ENCODE measurements at places on chromosomes 1 and 21.

- DNase-seq: peak; percentile 46
These were observed 4.7 kb downstream of the SORT1 start for GRCh38 chr1:109392788-109393616.

- DNase-seq: no peak
These were observed 270.2 kb downstream of the DISC1 start for GRCh38 chr1:231896806-231897205.

GRCh38 chr1:64540265-64540791 lies 70.4 kb downstream of the CACHD1 start:
- peak; percentile 59 for DNase-seq

GRCh38 chr1:52305417-52306226 lies 60.4 kb downstream of the CC2D1B start:
- no peak for DNase-seq

DNA sequence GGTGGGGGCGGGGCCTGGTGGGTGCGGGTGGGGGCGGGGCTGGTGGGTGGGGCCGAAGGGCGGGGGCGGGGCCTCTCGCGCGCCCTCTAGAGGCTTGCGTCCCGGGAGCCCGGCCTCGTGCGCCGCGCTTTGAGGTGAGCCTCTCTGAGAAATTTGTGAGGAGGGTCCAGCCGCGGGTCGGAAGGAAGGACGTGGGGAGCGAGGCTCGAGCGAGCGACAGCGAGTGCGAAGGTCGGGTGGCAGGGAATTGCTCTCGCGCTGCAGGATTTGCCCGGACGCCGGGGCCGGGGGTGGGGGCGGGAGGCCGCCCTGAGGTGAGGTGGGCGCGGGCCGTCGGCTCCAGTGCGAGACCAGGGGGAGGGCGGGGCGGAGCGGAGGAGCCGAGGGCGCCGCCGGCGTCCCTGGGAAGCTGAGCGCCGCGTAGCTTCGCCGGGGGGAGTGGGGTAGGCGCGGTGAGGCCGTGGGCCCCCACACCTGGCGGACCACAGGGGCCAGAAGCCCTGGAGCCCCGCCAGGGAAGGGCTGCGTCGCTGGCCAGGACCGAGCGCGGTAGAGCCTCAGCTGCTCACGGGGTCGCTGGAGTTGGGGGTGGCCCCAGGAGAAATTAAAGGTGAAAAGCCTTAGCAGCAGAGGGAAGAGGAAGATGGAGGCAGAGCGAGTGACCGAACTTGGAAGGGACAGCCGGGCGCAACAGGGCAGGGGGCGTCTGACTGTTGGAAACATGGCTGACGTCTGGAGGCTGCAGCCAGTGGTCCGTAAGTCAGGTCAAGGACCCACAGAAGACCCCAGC lies 754 bp upstream of the LSS start:
- DNase-seq: no peak

DNA sequence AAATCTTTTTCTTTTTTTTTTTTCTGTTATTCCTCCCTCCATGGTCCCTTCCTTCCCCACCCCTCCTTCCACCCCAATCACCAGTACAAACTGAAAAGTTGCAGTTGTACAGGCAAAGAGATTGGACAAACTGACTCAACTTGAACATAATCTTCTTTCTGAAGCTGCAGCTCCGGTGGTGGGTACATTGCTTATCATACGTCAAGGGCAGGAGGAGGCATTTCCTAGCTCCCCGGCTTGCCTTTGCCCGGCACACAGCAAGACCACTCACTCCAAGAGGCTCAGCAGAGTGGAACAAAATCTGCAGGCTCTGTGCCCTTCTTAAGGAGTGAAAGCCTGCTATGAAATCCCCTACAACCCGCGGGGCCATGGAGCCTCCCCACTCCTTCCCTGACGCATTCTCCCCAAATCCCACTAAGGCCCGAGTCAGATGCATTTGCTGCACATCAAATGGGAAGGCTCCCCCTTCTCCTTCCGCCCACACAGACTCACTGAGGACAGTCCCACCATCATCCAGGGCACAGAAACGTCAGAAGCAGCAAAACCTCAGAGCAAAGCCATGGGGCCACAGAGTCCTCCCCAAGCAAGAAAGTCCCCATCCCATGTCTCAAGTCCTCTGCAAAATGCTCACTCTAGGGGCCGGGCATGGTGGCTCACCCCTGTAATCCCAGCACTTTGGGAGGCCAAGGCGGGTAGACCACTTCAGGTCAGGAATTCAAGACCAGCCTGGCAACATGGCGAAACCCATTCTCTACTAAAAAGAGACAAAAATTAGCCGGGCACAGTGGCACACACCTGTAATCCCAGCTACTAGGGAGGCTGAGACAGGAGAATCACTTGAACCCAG lies 45.9 kb downstream of the SYF2 start:
- no peak for DNase-seq

DNA sequence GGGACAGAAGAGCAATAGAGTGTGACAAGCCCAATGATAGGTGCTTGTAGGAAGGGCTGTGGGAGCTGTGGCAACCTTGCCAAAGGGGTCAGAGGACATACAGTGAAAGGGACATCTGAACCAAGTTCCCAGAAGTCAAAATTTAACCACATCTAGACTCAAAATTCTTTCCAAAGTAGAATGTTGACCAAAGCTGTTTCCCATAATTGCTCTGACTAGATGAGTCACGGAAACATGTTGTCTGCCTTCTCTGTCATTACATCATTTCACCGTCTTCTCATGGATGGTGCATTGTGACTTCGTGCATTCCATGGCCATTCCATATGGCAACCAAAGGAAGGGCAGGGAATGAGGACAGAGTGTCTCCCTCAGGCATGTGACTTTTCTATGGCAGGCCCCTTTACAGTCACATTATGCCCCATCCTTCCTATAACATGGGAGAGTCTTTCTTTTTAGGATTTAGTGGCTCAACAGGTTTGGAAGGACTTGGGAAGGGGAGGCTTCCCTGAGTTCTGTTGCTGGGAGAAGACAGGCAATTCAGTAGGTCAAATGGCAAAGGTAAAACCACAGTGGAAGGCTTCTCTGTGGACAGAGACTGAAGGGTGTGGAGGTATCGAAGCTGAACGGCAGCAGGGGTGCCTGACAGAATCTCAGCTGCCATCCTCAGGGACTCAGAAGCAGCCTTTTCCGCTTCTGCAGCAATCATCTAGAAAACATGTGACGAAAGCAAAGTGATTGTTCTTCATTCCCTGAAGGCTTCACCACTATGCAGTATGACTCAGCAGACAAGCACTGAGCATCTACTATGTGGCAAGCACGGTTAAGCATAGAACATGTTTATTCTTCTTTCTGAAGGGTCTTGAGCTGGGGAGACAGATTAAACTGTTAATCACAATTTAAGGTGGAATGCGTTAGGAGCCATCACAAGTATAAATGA lies 24.7 kb downstream of the NPHS2 start:
- peak; percentile 55 for DNase-seq

DNA sequence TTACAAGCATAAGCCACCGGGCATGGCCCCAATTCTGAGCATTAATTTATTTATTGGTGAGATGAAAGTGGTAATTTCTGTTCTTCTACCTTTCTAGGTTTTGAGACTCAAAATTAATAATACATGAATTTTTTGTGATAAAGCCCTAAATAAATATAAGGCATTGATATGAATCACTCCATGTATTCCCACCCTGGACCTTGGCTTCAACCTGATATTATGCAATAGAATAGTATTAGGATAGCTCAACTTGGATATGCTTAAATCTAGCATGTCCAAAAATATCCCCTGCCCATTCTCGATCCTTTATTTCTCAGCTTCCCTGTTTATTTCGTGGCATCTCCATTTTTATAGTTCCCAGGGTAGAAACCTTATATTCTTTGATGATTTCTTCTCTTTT lies 2.5 kb downstream of the AGL start:
- DNase-seq: peak; percentile 6

DNA sequence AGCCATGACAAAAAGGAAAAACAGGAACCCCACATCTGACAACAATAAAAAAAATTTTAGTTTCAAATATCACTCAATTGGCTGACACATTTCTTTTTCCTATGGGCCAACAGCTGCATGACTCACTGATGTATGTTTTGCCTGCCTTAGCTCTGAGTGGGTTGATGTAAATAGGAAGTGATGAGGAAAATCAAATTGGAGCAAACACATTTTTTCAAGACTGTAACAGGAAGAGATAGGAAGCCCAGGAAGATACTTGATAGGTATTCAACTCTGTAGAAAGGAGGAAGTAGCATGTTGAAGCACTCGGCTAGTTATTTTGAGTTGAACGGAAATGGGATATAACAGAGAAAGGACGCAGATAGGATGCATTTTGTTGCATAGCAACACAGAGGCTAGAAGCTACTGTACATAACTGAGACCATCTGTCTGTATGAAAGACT lies 168.0 kb upstream of the NR5A2 start:
- DNase-seq: peak; percentile 87

GRCh38 chr1:50570066-50570468 lies 146.8 kb upstream of the DMRTA2 start:
- peak; percentile 14 for DNase-seq

DNA sequence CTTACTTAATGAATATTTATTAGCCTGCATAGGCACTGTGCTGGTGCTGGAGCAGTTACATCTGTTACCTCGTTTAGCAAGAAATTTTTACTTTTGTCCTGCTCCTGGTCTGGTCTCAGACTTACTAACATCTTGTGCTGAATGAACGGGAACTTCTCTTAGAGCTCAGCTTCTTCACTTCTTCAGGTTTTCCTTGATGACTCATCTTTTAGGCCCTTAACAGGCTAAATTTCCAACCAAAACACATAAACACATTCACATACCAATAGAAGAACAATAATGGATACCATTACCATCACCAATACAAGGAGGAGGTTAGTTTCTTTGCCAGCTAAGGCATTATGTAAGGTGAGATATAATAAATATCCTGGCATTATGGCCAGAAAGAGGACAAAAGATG lies 68.9 kb downstream of the IFI44 start:
- DNase-seq: peak; percentile 49

DNA sequence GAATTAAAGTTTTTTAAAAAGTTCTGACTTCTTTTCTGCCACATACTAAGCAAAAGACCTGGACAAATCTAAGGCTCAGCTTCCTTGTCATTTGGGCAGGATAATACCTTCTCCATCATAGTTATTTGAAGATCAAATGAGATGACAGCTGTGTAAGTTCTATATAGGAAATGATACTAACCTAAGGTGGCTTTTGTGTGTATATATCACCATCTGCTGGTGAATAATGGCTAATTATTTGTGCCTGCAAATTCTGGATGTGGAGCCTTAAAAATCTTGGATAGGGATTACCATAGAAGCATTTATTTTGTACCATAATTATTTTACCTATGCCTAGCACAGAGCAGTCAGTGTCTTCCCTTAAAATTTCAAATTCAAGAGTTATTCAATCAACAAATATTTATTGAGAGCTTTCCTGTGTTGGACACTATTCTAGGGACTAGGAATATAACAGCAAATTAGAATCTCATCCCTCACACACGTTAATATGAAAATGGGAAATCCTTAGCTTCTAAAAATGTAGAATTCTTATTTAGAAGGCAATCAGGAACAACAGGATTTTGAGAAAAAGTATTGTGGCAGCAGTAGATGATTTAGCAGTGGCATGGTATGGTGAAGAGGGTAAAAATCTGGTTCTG lies 89.8 kb downstream of the TMEM200B start:
- peak; percentile 46 for DNase-seq
